D721Med (cell line): ENCODE measurements at places on chromosomes 7 and 10.
A peak's percentile ranks its signal among the peaks of the same experiment; 100 is the strongest.

- no peak for DNase-seq
These were observed 48.1 kb downstream of the TNPO3 start for GRCh38 chr7:129006636-129007414.

- no peak for DNase-seq
These were observed 345 bp downstream of the COBL start for GRCh38 chr7:51316262-51316665.

- DNase-seq: no peak
These were observed 153.2 kb downstream of the MAD1L1 start for GRCh38 chr7:2079332-2080059.

DNA sequence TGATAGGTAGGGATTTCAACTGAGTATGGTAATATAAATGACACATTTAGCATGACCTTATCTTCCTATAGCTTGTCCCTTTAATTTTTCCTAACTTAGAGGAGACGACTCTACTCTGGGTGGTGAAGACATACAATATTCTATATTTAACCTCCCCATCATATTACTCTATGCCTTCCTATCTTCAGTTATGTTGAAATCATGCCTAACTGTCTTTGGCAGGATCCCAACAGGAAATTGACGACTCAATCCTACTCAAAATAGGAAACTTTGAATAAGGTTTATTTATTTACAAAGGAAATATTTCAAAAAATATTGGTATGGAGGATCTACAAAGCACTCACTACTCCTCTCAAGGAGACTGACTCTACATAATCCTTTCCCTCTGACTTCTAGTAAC, 24.1 kb upstream of the SEMA3A start:
- DNase-seq: no peak

GRCh38 chr10:49610114-49610457, at the start of gene SLC18A3:
Gene SLC18A3, plus strand, starts transcription at chr10:49610310. Its CDS starts 431 bp downstream, at chr10:49610741.
- DNase-seq: peak; percentile 91

GRCh38 chr10:77680811-77681210, 43.2 kb upstream of the KCNMA1 start:
- DNase-seq: no peak

DNA sequence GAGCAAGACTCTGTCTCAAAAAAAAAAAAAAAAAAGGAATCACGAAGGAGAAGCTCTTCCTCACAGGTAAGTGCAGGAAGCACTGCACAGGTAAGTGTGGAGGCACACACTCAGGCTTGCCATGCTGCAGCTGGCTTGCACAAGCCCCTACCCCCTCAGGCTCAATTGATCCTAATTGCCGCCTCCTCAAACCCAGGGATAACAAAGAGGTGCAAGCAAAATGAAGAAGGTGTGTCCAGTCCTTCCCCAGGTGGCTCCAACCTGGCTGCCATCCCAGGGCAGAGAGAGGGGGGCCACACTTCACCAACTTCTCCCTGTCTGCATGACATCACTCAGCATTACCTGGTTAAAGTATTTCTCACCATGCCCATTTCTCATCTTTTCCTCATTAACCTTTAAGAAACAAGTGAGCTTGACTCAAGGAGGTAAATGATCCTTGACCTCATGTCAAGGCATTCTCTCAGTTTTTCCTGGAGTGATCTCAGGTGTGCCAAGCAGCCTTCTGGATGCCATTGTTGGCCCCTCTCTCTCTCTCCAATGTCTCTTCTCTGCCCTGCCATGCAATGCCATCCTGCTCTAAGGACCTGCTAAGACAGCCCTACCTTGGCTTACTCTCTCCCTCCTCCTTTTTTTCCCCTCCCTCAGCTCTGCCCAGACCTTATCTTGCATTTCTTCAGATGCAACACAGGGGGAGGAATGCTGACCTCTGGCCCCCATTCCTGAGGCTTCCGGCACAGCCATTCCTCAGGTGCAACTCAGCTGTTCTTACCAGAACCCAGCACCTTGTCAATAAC, 13.0 kb upstream of the TRPV6 start:
- no peak for DNase-seq

DNA sequence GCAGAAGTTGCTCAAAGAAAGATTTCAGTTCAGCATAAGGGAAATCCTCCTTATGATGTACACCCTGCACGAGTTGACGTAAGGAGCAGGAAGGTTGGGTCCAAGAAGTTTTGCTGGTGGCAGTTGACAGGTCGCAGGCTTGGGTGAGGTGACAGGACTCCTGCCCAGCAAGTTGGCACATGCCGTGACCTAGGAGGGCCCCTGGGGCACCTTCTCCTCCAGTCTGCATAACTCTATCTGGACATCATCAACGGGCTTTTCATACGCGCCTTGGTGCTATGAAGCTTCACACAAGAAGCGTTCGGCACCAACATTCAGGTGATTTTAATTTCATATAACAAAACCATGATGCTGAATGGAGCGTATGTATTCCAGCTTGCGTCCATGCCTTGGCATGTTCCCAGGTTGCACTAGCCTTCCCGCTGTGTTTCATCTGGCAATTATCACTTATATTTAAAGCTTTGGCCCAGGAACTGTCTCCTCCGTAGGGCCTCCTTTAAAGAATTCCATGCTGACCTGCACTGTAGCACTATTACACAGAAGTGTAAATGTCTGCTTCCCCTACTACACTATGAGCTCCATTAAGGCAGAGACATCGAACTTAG, 651.6 kb upstream of the FOXK1 start:
- DNase-seq: no peak

DNA sequence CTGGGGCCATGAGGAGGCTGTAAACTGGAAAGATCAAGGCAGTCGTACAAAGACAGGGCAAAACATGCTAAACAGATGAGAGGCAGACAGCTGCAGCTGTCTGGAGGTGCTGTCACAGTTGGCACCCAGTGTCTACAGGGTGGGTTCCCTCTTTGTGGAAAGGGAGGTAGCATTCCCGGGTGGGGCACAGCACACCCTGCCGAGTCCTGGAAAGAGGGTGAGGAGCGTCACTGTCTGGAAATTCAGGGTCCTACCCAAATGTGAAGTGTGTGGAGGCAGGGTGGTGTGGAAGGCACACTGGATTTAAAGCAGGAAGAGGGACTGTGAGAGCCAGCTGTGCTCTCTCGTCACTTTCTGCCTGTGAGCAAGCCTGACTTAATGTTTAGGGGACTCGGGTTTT, 356.2 kb downstream of the SDK1 start:
- no peak for DNase-seq
